Suprapubic skin (tissue), 4 donors: ENCODE measurements at places on chromosomes 1 and 21.

DNA sequence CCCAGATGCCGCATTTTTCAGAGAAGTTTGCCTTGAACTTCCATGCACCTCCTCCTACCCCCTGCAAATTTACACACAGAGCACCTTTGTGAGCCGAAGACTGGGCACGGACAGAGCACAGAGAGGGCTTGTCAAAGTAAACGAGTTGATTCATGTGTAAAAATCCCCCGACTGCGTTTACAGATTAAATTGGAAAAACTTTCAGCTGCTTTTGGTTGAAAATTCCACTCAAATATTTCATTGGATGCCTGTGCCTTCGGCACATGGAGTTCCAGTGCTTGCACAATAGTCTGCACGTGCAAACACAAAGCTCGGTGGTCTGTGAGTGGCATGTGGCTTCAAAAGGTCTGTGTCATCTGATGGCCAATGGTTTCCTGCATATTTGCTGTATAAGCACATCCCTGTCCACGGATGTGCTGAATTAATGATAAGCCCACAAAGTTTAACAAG, 177.5 kb downstream of the SETD4 start:
- H3K4me3 ChIP-seq = no peak overlapping the region
- peaks cover 8% of the 10 kb centered on the region for H3K4me1 ChIP-seq
- no peaks in the 10 kb centered on the region for H3K36me3 ChIP-seq
- no peak for DNase-seq
- H3K27ac ChIP-seq = no peak overlapping the region

- no peaks in the 10 kb centered on the region for H3K36me3 ChIP-seq
- no peak overlapping the region for H3K27ac ChIP-seq
- peak; percentile 67 for DNase-seq
- no peaks in the 10 kb centered on the region for H3K27me3 ChIP-seq
- H3K4me1 ChIP-seq = peaks cover 6% of the 10 kb centered on the region
Measured at GRCh38 chr1:198656500-198656932, 17.7 kb downstream of the PTPRC start.

GRCh38 chr21:34035619-34036354, 37.6 kb upstream of the MRPS6 start:
- DNase-seq = no peak
- H3K27me3 ChIP-seq = no peaks in the 10 kb centered on the region
- H3K4me3 ChIP-seq = no peak overlapping the region
- peak overlapping the region; percentile 77 for H3K27ac ChIP-seq
- H3K36me3 ChIP-seq = no peaks in the 10 kb centered on the region

DNA sequence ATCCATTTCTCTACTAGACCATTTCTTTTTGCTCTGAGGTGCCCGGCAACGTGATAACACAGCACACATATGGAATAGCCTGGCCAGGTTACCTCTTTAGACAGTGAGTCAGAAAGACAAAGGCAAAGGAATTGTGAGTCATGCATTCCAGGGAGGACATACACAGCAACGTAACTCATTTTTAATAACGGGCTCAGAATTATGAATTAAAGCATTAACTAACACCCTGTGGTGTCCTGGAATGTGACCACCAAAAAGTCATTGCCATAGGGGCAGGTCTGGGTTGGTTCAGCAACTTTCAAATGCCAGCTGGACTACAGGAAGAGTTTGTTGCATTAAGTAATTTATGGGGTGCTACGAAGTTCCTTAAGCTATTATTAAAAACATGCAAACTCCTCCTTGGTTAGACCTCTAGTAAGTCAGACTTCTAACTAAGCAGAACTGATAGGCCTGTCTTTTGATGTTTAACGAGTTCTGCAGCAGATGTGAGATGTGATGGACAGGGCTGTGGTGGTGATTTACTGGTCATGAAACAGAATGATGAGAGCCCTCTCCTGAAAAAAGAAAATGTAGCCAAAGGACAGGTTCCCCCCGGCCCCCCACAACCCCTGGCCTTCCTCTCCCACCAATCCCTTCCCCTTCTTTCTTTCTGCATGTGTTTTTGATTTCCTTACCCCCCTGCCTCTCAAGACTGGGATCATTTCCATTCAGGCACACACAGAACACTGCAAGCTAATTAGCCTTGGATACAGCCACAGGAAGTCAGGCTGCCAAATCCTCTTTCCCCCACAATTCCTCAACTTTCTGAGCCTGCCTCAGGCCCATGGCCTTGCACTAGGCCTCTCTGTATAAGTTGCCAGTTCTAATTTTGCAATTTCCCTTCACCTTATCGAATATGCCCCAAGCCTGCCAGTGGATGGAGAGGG, 88.9 kb upstream of the HAO2 start:
- no peaks in the 10 kb centered on the region for H3K27me3 ChIP-seq
- H3K36me3 ChIP-seq = no peaks in the 10 kb centered on the region
- H3K27ac ChIP-seq = peak overlapping the region; percentile 33

- no peak overlapping the region for H3K27ac ChIP-seq
- no peaks in the 10 kb centered on the region for H3K36me3 ChIP-seq
- H3K4me3 ChIP-seq = no peak overlapping the region
- H3K4me1 ChIP-seq = no peaks in the 10 kb centered on the region
- peak; percentile 63 for DNase-seq
- no peaks in the 10 kb centered on the region for H3K27me3 ChIP-seq
Measured at GRCh38 chr21:34345892-34346291, 17.9 kb upstream of the KCNE2 start.

DNA sequence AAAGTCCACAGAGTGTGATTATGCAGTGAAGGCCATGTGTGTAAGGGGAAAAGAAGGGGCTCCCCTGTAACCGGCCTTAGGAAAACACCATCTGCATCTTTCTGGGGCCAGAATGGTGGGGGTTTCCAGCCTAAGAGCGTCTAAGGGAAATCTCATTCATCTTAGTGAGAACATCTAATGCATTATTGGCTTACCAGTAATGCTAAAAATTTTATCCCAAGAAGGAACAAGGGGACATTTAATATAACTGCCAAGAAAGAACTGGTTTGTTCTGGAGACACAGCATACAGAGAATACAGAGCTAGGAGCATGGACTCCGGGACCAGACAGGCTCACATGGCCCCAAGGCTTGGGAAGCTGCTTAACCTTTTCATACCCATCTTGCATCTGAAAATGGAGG, 58.3 kb upstream of the DSCAM start:
- no peak overlapping the region for H3K4me3 ChIP-seq
- H3K4me1 ChIP-seq = no peaks in the 10 kb centered on the region
- no peak for DNase-seq
- no peaks in the 10 kb centered on the region for H3K36me3 ChIP-seq

GRCh38 chr1:181208083-181208482, 119.6 kb downstream of the IER5 start:
- no peak overlapping the region for H3K27ac ChIP-seq
- peaks cover 4% of the 10 kb centered on the region for H3K27me3 ChIP-seq
- peak; percentile 41 for DNase-seq
- no peak overlapping the region for H3K4me3 ChIP-seq
- H3K4me1 ChIP-seq = peaks cover 5% of the 10 kb centered on the region

DNA sequence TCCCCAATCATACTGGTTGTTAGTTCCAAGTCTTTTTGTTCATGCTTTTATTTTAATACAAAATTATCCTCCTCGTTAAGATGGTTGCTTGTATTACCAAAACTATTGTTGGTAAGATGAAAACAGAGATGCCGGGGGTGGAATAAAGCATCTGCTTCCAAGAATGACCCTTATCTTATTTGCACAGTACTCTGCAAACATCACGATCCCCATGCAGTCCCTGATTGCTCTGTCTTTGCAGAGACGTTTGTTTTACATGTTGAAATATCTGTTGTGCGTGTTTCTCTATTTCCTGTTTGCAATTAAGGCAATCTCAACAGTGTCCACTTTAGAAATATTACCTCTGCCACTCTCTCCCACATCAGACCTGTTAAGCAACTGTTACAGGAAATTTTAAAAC, 141.3 kb upstream of the NCAM2 start:
- H3K4me3 ChIP-seq = no peak overlapping the region
- no peaks in the 10 kb centered on the region for H3K36me3 ChIP-seq
- no peaks in the 10 kb centered on the region for H3K4me1 ChIP-seq
- H3K27me3 ChIP-seq = no peaks in the 10 kb centered on the region

- no peaks in the 10 kb centered on the region for H3K36me3 ChIP-seq
- no peak overlapping the region for H3K4me3 ChIP-seq
- H3K4me1 ChIP-seq = no peaks in the 10 kb centered on the region
- DNase-seq = no peak
- no peak overlapping the region for H3K27ac ChIP-seq
Measured at GRCh38 chr21:25361097-25361496, 246.2 kb downstream of the MRPL39 start.

- H3K4me3 ChIP-seq = no peak overlapping the region
- DNase-seq = no peak
- no peaks in the 10 kb centered on the region for H3K36me3 ChIP-seq
- H3K27ac ChIP-seq = no peak overlapping the region
- no peaks in the 10 kb centered on the region for H3K27me3 ChIP-seq
- H3K4me1 ChIP-seq = no peaks in the 10 kb centered on the region
Measured at GRCh38 chr1:12095452-12096263, 32.6 kb downstream of the TNFRSF8 start.

GRCh38 chr1:57724535-57724934, 300.7 kb upstream of the DAB1 start:
- no peak overlapping the region for H3K27ac ChIP-seq
- H3K27me3 ChIP-seq = no peaks in the 10 kb centered on the region
- no peak for DNase-seq
- H3K4me3 ChIP-seq = no peak overlapping the region

DNA sequence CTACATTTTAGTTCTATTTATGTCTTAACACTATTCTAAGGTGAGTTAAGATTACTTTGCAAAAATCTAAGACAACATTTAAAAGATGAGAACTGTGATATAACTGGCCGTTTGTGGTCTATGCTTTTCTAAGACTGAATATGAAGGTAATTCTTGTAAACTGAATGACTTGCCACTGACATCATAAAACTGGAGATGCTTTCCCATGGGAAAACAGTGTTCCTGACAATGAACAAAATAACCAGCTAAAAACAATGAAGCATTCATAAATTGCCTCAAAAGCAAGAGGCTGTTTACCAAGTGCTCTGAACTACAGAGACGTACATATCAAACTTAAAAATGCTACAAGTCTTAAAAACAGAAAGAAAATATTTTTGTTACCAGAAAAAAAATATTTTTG, 54.7 kb downstream of the APP start:
- H3K4me3 ChIP-seq = no peak overlapping the region
- H3K4me1 ChIP-seq = peaks cover 54% of the 10 kb centered on the region
- H3K27ac ChIP-seq = peak overlapping the region; percentile 76

DNA sequence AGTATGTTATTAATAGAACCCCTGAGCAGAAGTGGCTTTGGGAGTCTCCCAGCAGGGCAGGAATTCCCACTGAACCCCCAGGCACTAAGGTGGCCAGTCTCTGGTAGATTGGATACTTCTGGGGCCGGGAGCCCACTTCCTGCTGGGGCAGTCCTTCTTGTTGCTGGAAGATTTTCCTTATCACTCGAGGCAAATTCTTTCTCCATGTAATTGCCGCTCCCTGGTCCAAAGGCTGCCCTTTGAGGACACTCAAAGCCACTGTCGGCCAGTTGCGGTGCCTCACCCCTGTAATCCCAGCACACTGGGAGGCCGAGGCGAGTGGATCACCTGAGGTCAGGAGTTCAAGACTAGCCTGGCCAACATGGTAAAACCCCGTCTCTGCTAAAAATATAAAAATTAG, 22.6 kb upstream of the TNFRSF1B start:
- H3K4me1 ChIP-seq = peaks cover 36% of the 10 kb centered on the region
- peak overlapping the region; percentile 48 for H3K27ac ChIP-seq
- no peaks in the 10 kb centered on the region for H3K27me3 ChIP-seq
- H3K4me3 ChIP-seq = no peak overlapping the region
- H3K36me3 ChIP-seq = no peaks in the 10 kb centered on the region

- H3K36me3 ChIP-seq = no peaks in the 10 kb centered on the region
- peaks cover 14% of the 10 kb centered on the region for H3K4me1 ChIP-seq
- DNase-seq = no peak
- no peak overlapping the region for H3K4me3 ChIP-seq
- no peak overlapping the region for H3K27ac ChIP-seq
Measured at GRCh38 chr1:234892642-234893041, 236.0 kb downstream of the TOMM20 start.

- H3K36me3 ChIP-seq = peaks cover 33% of the 10 kb centered on the region
- DNase-seq = no peak
- peaks cover 24% of the 10 kb centered on the region for H3K4me1 ChIP-seq
- H3K27me3 ChIP-seq = no peaks in the 10 kb centered on the region
Measured at GRCh38 chr1:165905853-165906252, 78.4 kb downstream of the UCK2 start.

DNA sequence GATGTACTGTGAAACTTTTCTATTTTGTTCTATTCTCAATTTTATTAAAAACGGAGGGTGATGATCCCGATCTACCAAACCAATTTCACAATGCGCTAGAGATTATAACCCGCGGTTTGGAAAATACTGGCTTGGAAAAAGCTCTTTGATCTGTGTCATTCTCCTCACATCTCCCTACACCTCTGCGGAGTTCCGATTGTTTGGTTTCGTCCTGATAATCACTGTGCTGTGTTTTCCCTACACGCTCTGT, 536 bp upstream of the ABCD3 start:
- no peaks in the 10 kb centered on the region for H3K36me3 ChIP-seq
- H3K4me3 ChIP-seq = peak overlapping the region; percentile 98
- peaks cover 42% of the 10 kb centered on the region for H3K4me1 ChIP-seq
- DNase-seq = no peak
- peak overlapping the region; percentile 98 for H3K27ac ChIP-seq

DNA sequence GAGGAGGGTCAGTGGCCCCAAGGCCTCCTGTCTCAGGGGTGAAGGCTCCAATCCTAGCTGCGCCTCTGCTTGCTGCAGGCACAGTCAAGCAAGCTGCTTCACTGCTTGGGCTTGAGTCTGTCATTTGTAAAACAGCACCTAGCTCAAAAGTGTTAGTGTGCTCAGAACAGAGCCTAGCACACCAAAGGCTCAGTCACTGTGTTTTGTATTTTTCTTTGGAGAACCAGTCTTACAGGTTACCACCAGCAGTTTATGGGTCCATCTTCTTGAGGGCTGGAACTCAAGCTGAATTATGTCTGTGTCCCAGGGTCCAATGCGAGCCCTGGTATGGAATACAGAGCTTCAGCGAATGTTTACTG, 113.6 kb downstream of the DMRTB1 start:
- DNase-seq = no peak
- no peaks in the 10 kb centered on the region for H3K27me3 ChIP-seq
- no peaks in the 10 kb centered on the region for H3K36me3 ChIP-seq
- no peak overlapping the region for H3K4me3 ChIP-seq
- H3K4me1 ChIP-seq = peaks cover 16% of the 10 kb centered on the region
- H3K27ac ChIP-seq = peak overlapping the region; percentile 42

- peaks cover 24% of the 10 kb centered on the region for H3K4me1 ChIP-seq
- no peaks in the 10 kb centered on the region for H3K27me3 ChIP-seq
- no peak for DNase-seq
- peaks cover 29% of the 10 kb centered on the region for H3K36me3 ChIP-seq
- no peak overlapping the region for H3K27ac ChIP-seq
- H3K4me3 ChIP-seq = no peak overlapping the region
Measured at GRCh38 chr1:227757781-227758180, 22.5 kb downstream of the SNAP47 start.

DNA sequence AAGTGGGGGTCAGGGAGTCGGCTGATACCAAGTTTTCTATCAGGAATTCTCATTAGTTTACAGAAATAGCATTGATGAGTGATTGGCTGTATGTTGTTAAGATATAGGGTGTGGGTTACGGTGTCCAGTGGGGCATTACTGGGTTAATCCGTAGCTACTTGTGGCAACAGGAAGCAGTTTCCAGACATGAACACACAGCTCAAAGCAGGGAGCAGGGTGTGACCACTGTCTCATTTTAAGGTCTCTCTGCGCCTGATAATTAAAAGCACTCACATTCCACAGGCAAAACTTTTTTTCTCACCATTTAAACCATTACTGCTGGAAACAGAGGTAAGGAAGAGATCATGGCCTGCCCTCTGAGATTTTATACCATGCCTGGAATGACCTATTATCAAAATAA, 114.9 kb downstream of the SIK1 start:
- peaks cover 38% of the 10 kb centered on the region for H3K4me1 ChIP-seq
- no peak overlapping the region for H3K4me3 ChIP-seq
- peak overlapping the region; percentile 47 for H3K27ac ChIP-seq
- no peak for DNase-seq
- peaks cover 6% of the 10 kb centered on the region for H3K27me3 ChIP-seq
